ENCODE measurements at places on chromosomes 13 and 19. TPM values are rescaled to one million over a fixed set of nuclear protein-coding genes. Genes with fewer than 3 reads are reported as not detected.

Gene IGFL2
- total RNA-seq, result not detected

Gene TMEM59L
- total RNA-seq, result 1.9 TPM

Gene RNF225
- total RNA-seq, result not detected

Gene VSIG10L
- total RNA-seq, result 1.8 TPM

Gene OLFM4
- not detected for total RNA-seq

Data from left cardiac atrium (tissue), 4 donors.